Right renal cortex interstitium (tissue), 3 donors: ENCODE measurements at places on chromosomes 2 and 18. TPM values are rescaled to one million over a fixed set of nuclear protein-coding genes. Genes with fewer than 3 reads are reported as not detected.

MTLN gene
- 9.1 TPM for polyA plus RNA-seq

KCNF1 gene
- 0.78 TPM for polyA plus RNA-seq

HNMT gene
- polyA plus RNA-seq = 70.9 TPM

SF3B1 gene
- polyA plus RNA-seq = 625 TPM

C2orf78 gene
- not detected for polyA plus RNA-seq
